ENCODE measurements at places on chromosomes 7 and 10.

- DNase-seq = no peak
Measured at GRCh38 chr10:132626019-132626760, 88.6 kb downstream of the INPP5A start.

DNA sequence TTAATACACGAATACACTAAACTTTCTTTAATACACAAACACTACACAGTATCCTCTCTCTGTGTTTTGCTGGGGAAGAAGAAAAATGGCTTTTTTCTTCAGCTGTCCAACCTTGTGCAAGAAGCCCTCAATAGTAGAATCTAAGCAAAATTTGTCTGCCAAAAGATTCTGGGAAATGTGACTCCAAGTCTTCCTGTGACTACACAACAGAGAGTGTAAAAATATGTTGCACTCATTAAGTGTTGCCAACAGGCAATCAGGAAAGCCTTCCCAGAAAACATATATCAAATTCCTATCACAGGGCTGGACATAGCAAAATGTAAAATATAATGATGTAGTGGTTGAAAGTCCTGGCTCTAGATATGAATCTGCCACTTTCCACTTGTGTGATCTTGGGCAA lies 825.1 kb upstream of the ZWINT start:
- no peak for DNase-seq

GRCh38 chr7:12609561-12609960 lies 39.0 kb downstream of the SCIN start:
- no peak for DNase-seq

- DNase-seq = no peak
Measured at GRCh38 chr10:34374356-34375045, 440.6 kb downstream of the PARD3 start.

DNA sequence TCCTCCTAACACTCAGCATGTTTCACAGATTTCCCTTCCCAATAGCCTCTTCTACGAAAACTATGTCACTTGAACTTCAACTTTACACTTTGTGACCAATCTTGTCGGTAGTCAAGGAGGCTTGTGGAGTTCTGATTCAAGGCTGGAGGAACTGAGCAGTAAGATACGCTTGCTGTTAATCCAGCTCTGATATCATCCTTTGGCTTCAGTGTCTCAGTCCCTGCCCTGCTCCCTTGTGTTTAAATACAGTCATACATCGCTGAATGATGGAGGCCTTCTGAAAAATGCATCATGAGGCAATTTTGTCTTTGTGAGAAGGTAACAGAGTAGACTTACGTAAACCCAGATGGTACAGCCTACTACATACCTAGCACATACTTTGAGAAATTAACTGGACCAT lies 173.6 kb downstream of the RNF133 start:
- DNase-seq = no peak

- no peak for DNase-seq
Measured at GRCh38 chr10:86598151-86598550, 56.2 kb upstream of the OPN4 start.

DNA sequence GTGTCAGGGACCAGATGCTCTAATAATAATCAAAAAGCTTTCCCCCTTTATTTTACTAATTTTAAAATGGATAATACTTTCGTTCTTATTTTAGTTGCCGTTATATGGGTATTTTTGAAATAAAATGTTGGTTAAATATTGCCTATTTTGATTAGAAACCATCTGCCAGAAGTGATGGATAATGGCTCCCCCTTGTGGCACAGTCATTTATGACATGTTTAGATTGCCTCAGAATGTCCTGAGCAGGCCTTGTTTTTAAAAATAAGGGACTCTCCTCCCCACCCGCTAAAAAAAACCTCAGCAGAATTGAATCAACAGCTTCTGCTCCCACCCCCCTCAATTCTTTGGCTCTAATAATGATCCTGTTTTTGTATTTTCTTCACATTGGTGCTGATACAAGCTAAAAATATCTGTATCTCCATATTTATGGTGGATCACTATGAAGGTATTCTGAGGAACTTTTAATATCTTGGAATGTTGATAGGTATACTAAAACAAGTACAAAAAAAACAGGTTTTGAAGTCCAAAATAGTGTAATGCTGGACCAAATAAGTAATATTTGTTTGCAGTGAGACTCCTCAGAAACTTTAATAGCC lies 38.8 kb downstream of the TMEM60 start:
- DNase-seq = peak; percentile 10

- no peak for DNase-seq
Measured at GRCh38 chr7:104264285-104264684, 56.5 kb upstream of the ORC5 start.

DNA sequence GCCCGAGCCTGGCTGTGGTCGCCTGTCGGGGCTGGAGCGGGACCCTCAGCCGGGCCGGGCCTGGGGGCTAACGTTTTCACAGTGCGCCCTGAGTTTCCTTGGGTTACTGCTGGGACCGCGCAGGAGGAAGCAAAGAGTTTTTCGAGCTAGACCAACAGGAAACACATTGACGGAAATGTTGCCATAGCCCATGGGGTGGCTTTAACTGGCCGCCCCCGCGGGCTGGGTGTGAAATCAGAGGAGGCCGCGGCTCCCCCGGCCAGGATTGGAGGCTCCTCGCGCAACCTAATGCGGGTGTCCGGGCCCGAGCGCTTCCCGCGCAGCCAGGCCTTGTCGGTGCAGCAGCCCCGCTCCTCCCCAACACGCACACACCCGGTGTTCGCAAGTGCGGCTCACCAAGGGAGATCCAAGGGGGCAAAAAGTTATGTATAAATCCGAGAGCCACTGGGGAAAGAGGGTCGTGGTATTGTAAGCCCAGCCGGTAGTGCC lies 1.9 kb downstream of the HHEX start:
- DNase-seq = no peak
